ENCODE measurements at places on chromosomes 7 and 10.

- no peak for DNase-seq
These were observed 8.8 kb upstream of the ZNF503 start for GRCh38 chr10:75410132-75411005.

DNA sequence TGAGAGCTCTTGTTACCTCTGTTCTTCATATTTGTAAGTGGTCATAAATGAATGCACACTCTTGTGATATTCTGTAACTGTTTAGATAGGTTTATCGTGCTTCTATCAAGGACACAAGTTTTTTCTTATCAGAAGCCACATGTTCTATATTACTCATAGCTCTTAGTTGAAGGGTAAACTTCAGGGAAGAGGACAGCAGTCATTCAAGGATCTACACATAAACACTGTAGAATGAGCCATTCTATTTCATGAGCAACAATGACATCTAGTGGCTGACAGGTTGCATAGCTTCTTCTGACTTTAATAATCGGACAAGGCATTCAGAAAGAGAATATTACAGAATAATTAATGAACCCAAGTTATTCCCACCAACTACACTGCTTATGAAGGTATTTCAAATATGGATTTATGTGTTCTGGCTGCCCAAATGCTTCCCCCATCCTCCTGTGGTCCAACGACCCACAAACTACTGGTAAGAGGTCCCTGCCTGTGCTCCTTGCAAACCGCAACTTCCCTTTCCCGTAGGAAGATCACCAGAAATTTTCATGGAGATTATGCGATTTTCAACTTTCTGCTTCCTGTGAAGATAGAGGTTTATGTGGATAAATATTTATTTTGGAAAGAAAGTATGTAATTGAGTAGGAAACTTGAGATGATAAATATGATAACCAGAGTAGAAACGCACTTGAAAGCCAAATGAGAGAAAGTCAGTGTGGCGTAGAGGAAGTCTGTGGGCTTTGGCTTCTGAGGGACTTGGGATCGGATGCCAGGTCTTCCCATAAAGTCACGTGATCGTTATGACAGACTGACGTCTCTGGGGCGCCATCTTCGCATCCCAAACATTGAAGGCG lies 16.8 kb upstream of the ABCB5 start:
- no peak for DNase-seq

DNA sequence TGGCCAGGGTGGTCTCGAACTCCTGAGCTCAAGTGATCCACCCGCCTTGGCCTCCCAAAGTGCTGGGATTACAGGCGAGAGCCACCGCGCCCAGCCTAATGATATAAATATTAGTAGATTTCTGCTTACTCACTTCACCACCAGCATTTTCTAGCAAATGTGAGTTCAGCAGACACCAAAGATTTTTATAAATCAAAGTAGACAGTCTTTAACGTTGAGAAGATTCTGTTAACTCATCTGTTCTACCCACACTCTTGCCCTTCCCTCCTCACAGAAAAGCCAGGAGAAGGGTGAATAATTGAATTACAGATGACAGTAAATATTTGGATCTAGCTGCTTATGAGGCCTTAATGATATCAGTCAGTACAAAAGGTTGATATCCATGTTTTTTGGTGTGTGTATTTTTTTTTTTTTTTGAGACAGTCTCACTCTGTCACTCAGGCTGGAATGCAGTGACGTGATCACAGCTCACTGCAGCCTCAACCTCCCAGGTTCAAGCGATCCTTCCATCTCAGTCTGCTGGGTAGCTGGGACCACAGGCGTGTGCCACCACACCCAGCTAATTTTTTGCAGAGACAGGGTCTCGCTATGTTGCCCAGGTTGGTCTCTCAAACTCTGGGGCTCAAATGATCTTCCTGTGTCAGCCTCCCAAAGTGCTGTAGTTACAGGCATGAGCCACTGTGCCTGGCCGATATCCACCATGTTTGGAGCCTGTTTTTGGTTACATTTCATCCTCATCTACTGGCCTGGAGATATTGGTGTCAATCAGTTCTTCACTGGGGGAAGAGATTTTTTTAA lies 120.5 kb downstream of the CUX1 start:
- no peak for DNase-seq

- no peak for DNase-seq
These were observed 1.2 kb downstream of the PLOD3 start for GRCh38 chr7:101216001-101216859.

- no peak for DNase-seq
These were observed 268.9 kb upstream of the KLF6 start for GRCh38 chr10:4053940-4054339.

- DNase-seq = no peak
These were observed 150.9 kb downstream of the SEMA3A start for GRCh38 chr7:84043661-84044191.

DNA sequence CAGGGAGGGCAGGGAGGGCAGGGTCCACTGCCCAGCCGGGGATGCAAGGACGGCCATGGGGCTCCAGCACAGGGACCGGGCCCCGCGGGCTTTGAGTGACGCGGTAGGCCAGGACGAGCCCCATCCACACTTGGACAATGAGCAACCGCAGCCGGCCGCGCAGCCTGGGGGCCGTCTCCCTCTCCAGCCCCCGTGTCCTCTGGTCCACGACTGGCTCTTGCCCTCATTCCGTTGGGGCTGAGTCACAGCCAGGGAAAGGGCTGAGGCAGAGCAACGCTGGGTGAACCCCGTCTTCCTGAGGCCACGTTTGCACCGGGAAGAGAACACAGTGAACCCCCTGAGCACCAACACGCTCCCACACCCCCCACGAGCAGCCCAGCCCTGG lies 23.7 kb downstream of the SHH start:
- DNase-seq = no peak

GRCh38 chr7:9125246-9125645 lies 691.8 kb downstream of the NXPH1 start:
- no peak for DNase-seq

DNA sequence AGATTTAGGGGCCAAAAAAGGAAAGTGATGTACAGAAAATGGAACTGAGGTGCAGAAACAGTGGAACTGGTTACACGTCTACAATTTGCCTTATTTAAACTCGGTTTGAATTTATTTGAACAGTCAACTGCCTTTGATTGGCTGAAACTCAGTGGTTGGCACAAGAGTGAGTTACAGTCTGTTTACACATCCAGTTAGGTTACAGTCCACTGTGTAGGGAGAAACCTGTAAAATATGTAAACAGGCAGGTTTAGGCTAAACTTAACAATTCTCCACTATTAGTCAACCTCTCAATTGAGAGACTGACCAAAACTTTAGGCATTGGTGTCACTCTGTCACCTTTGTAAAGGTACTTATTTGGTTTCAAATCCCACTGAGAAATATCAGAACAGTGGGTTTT lies 40.3 kb upstream of the RELN start:
- no peak for DNase-seq

All from activated naive CD4-positive, alpha-beta T cell treated with Interleukin-2 at 50 U/mL for 16 hours (primary cell).